ENCODE measurements at places on chromosomes 6 and 20.

DNA sequence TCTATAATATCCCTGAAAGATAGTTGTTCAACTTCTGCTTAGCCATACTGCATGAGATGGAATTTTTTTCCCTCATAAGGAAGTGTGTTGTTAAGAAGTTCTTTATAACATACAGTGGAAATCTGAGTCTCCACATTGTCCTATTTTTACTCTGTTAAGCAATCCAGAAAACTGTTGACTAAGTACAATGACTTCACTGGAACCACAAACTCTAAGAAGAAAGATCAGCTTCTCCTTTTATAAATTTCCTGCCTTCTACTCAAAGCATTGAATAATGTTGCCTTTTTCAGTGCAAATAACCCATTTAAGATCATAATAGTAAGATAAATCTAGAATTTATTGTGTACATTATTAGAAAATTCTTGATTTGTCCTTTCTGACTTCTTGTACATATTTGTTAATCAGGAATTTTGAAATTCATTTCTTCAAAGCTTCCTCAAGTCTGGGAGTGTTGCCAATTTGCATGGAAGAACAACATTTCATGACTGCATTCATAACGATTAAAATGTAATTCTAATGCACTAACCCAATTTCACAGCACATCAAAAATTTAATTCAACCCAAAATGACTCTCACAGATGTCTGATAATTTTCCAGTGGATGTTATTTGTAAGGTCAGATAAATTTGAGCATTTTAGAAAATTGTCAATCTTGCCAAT, 45.6 kb upstream of the ANKEF1 start:
- no peak for DNase-seq

DNA sequence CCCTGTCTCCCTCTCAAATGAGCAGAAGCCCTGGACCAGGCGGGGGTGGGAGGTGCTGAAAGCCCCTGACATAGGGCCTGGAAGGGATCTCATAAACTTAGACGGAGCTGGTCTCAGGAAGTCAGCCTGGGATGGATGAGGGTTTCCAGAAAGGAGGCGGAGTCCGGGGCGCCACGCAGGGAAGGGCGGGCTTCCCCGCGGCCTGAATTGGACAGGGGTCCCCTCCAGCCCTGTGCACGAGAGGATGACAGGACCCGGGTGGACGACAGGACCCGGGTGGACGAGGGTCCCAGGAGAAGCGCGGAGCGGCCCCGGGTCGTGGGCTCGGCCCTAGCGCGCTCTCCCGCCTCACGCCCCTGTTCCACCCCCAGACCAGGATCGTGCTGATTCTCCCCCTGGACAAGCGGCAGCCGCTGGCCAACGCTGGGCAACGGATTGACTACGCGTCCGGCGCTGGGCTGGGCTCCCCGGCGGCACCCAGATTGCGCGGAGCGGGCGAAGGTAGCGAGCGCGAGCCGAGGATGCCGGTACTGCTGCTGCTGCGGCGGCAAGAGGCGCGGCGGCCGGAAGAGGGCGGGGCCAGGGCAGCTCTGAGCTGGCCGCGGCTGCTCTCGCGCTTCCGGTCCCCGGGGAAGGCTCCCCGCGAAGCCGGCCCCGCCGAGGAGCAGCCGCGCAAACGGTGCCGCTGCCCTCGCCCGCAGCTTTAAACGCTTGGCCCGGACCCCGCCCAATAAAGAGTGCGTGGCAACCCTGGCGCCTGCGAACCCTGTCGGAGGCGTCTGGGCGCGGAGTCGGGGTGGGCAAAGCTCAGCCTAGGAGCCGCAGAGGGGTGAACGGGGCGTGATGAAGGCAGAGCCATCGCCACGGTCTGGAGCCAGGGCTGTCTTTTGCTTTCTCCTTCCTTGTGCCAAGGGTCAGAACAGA, 1.3 kb downstream of the C20orf144 start:
- no peak for DNase-seq

DNA sequence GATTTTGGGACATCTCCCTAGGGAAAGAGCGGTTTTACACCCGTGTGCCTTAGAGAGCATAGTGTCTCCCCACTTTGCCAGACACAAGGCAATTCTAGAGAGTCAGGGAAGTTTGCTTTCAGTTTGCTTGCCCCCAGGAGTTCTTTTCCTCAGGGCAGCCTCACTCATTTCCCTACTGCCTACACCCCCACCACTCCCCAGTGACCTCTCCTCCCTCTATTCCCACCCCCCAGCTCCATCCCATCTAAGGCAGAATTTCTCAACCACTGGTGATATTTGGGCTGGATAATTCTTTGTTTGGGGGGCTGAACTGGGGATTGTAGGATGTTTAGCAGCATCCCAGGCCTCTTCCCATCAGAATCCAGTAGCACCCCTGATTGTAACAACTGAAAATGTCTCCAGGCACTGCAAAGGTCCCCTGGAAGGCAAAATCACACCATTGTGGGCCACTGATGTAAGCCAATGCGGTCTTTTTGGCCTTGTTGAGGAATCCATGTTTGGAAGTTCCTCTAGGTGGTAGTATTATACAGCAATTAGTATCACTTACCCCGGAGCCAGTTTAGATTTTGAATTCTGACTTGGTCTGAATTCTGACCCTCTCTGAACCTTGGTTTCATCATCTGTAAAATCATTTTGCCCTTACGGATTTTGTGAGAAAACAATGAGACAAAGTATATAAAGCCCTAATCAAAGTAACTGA, 1.3 kb downstream of the EPPIN start:
- DNase-seq = no peak

- no peak for DNase-seq
Observed at GRCh38 chr6:44470746-44471145, 83.2 kb downstream of the CDC5L start.

DNA sequence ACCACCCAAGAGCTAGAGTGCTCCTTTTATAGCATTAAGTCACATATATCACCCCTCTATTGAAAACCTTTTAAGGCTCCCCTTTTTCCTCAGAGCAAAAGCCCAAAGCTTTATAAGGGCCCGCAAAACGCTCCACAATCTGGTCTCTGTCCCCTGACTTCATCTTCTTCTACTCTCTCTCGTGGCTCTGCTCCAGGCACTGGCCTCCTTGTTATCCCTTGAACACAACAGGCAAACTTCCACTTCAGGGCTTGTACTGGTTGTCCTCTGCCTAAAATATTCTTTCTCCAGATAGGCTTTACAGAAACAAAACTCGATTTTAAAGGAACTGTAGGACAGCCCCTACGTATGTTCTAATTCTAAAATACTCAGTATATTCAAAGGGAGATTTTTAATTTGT, 44.0 kb upstream of the SPDEF start:
- DNase-seq = no peak

GRCh38 chr20:47790580-47790965, 5.3 kb upstream of the SULF2 start:
- no peak for DNase-seq

- peak; percentile 40 for DNase-seq
Observed at GRCh38 chr20:41173161-41173721, 35.9 kb downstream of the PLCG1 start.

DNA sequence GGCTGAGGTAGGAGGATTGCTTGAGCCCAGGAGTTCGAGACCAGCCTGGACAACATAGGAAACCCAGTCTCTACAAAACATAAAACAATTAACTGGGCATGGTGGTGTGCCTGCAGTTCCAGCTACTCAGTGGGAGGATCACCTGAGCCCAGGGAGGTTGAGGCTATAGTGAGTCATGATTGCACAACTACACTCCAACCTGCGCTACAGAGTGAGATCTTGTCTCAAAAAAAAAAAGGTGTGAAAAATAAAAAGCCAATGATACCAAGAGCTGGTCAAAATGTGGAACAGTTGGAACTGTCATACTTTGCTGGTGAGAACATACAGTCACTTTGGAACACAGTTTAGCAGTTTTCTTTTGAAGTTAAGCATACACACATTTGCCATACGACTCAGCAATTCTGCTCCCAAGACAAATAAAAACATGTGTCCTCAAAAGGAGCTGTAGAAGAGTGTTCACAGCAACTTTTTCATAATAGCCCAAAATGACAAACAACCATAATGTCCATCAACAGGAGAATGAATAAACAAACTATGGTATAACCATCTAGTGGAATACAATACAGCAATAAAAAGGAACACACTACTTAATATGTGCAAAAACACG, 21.6 kb upstream of the FKBP5 start:
- DNase-seq = no peak

DNA sequence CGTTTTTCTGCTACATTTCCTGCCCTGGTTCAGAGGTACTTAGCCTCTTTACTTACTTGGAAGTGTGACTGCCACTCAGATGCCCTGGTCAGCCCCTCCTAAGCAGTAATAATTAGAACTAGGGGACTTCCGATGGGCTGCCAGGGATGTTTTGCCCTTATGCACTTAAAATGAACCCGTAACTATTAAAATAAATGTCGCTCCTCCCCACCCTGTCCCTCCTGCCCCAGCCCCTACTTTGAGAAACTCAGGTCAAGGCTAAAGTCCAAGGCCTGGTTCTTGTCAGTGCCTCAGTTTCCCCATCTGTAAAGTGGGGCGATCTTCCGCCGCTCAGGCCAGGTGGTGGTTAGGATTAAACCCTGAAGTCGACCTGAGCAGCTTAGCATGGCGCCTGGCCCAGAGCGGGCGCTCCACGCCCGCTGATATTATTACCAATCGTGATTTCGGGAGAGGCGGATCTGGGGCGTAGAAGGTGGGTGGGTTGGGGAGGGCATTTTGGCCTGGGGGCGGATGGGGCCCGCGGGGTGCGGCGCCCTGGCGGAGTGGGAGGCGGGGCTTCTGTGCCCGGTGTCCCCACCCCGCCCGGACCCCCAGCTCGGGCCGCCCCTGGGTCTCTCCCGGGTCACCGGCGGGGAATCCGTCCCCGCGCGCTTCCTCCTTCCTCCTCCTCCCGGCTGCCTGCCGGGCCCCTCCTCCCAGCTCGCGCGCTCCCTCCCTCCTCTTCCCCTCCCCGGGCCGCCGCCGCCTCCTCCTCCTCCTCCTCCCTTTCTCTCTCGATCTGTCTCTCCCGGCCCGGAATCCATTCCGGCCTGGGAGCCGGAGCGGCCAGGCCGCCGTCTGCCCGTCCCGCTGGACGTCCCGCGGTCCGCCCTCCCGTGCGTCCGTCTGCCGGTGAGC, at the start of gene SRC:
SRC (plus strand) TSS at position 802 of the 897 bp plus-strand sequence. CDS start 38,014 bp downstream, outside the sequence.
- peak; percentile 90 for DNase-seq
